ENCODE measurements at places on chromosomes 2 and 18.

- no peak for DNase-seq
Observed at GRCh38 chr2:97695744-97696143, 17.6 kb upstream of the ZAP70 start.

GRCh38 chr2:8619071-8619470 lies 62.8 kb upstream of the ID2 start:
- DNase-seq, result no peak

DNA sequence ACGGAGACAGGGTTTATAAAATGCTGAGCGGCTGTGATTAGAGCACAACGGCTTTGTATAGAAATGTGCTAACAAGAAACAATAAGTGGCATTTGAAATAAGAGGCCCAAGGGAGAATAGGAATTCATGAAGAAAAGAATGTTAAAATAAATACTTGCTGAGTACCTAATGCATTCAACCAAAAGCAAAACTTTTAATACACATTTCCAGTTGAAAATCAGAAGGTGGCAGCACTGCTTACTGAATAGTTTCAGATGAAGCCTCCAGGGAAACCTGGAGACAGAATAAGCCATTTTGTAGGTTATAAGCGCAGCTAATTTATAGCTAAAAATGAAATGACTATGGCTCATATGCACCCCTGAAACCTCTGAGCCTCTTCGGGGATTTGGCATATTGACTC lies 286.6 kb downstream of the DPP10 start:
- DNase-seq, result no peak

DNA sequence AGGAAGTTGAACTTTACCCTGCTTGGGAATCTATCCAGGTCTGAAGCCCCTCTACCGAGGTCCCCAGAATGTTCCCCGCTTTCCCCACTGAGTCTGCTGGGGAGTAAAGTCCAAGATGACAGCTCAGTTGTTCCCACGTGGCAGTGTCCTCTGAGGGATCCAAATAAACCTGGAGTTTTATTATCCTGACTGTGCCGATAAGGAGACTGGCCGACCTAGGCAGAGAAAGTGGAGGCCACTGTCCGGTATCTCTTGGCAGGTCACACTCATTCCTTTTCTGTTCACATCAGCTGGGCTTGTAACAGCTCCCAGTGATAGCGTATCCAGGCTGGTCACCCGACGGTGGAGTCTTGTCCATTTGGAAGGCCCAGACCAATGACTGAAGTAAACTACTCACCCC lies 27.5 kb upstream of the C18orf32 start:
- DNase-seq, result no peak

DNA sequence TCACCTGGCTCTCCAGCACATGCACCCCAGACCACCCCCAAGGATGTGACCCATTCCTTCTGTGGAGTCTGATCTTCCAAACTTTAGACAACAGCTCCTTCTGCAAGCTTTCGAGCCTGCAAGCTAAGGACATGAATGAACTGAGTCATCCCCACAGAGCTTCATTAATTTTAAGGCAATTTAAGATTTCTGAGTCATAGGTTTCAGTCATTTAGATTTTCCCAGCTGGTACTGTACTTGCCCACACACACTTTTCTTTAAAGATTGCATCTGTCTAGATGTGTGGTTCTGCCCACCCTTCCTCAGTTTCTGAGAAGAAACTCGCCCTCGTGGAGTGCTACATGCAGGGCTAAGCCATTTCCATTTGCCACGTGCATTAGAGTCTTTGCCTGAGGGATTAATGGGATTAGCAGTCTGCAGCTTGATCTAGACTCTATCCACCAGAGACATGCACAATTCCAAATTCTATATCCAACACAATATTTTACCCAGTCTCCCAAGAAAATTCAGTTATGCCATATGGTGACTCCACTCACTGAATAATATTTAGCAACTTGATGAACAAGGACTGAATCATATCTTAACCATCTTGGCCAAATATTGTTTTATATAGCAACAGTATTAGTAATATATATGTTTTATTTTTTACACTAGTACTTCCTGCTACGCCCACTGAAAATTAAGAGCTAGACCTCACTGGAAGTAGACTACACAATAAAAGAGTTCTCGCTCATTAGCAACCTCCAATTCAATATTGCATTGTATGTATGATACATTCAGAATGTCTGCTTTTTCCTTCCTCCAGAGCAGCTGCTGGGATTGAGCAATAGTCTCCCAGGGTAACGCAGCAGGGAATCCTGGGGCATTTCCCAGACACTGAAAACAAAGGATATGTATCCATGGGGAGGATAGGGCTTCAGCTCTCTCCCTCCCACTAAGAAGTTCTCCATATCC lies 14.3 kb upstream of the TRIB2 start:
- DNase-seq, result no peak

GRCh38 chr2:127014630-127015029 lies 92.3 kb downstream of the BIN1 start:
- DNase-seq, result no peak

GRCh38 chr2:126754240-126755004 lies 98.5 kb downstream of the GYPC start:
- DNase-seq, result no peak

- no peak for DNase-seq
Observed at GRCh38 chr18:75364512-75365253, 62.8 kb downstream of the SMIM21 start.

GRCh38 chr2:40281021-40281940 lies 170.6 kb downstream of the SLC8A1 start:
- DNase-seq, result no peak

All from endothelial cell (in vitro differentiated cells).